ENCODE measurements at places on chromosomes 6 and 20.

DNA sequence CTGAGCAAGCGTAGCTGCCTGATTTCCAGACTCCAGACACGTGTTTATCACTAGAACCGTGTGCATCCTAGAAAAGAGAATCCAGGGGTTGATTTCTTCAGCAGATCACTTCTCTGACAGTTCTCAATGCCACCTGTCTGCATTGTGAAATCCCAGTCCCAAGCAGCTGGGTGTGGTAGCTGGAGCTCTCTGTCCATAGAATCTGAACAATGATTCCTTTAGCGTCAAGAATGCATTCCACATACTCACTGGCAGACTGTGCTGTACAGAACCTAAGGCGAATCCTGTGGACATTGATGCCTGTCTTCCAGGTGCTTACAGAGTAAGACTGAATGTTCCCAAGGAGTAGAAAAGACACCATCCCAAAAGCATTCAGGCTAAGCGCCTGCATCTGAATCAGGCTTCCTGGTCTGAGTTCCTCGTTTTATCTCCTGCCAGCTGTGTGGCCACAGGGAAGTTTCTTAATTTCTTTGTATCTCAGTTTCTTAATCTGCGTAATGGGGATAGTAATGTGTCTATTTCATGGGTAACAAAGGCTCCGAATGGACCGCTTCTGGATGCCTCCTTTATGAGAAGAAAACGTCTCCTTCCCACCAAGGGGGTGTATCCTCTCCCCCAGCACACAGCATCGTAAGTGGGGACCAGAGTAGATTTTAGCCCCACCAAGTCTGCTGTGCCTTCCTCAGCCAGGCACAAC is 10.4 kb upstream of the TRAF3IP2 start:
- no peak for DNase-seq

GRCh38 chr20:57090590-57091560 is 175.6 kb downstream of the BMP7 start:
- DNase-seq = no peak

DNA sequence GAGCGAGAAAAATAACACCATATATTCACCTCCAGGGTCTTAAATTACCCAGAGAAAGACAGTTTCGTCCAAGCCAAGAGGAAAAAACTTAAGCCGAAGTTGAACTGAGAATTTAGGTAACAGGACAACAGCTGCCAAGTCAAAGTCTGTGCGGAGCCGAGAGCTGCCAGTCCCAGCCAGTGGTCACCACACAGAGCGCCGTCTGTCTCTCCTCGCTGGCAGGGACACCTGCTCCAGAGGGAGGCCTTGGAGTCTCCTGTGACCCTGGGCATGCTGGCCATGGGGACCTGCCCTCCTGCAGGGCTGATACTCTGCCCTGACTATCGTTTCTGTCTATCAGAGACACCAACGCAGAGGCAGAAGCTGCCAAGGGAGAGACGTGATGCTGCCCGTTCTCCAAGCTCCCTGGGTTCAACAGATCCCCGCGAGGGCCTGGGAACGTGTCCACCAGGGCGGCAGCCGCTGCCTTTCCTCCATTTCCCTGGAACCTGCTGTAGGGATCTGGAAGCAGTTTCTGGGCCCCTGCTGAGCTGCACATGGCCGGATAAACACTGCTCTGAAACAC is 341.3 kb downstream of the SMOC2 start:
- DNase-seq = no peak

DNA sequence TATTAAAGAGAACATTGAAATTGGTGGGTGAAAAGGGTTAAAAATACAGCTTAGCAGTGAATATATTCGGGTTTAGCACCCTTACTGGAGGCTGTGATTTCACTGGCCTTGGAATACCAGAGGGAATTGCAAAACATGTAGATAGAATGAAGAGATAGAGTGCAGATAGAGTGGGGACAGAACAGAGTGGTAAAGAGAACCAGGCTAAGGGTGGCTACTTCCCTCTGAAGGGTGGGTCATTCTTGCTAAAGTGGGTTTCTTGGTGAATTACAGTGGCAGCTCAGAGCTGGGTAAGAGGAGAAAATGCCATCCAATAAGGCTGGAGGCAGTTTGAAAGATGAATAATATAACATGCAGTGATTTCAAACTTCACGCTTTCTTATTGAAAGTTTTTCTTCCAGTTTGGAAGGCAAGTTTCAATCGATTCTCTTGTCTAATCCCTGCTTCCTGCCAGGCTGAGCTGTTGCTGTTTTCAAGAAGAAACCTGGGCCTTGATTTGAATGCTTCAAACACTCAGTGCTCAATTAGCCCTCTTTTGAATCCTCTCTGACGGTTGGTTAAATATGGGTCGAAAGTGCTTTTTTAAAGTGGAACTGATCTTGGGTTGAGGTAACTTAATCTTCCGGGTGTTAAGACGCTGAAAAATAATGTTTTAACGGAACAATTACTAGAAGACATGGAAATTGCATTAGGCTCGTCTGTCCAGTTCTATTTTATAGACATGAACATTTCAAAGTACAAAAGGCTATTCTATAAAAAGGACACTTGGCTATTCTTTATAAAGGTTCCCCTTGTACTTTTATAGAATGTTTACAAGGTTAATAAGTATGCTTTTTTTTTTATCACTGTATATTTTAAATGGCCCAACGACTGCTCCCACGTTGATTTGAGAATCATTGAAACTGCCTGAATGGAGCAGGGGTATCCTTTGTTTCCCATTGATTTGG is 203.3 kb downstream of the BCAS1 start:
- DNase-seq = no peak

DNA sequence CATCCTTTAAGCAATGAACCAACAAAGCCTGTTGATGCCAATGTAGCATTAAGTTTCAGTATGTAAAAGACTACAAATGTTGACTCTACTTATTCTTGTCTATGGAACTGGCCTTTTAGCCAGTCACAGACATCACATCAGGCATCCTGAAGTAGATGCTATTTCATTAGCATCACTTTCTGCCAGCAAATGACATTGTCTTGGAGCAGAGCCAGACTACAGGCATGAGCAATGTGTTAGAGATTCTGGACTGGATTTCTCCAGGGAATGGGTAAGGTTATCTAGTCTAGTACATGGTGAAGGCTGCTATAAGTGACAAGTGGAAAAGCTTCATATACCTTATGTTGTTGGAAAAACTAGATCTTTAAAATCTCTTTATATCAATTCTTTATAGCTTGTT is 142.9 kb downstream of the ADGRB3 start:
- DNase-seq = no peak

DNA sequence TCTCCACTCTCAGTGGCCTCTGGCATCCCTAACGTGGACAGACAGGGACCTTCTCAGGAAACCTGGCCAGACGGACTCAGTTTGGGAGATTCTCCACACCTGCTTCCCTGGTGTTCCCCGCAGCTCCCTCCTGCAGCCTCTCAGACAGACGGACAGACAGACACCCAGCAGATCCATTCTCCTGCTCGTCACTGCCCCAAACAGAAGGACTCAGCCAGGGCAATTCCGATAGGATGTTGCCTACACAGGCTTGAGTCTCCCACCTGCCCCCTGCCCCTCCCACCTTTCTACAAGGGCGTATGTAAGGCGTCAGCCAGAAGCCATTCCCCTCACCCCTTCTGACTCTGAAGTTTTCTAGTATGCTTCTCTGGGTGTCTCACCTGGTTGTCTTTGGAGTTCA is 428 bp downstream of the CCM2L start:
- no peak for DNase-seq

DNA sequence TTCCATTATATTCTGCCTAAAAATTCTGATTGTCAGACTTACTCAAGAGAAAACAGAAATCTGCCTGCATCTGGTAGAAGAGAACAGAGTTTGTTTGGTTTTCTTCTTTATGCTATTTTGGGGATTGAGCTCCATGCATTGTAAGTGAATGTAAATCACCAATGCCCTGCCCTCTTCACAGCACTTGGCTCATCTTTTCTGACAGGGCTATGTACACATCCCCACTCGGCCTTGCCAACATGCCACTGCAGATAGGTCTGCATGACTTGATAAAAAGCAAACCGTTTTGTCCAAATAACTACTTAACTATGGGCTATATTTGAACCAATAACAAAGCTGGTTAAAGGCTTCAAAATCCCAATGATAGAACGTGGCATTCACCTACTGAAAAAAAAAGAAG is 117.7 kb downstream of the IBTK start:
- no peak for DNase-seq

DNA sequence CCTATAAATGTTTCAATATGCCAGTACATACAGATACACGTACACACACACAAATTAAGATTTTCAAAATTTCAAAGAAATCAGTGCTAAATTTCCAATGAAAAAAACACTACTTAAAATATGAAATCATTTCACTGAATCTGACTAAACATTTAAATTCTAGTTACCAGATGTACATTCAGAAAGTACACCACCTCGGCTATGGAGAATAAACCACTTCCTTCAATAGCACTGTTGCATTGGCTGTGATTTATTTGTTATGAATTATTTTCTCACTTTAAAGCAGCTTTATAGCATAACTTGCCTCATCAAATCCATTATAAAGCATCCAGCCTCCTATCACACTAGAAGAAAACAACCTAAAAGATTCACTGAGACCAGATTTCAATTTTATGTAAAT is 36.6 kb downstream of the HBS1L start:
- no peak for DNase-seq

DNA sequence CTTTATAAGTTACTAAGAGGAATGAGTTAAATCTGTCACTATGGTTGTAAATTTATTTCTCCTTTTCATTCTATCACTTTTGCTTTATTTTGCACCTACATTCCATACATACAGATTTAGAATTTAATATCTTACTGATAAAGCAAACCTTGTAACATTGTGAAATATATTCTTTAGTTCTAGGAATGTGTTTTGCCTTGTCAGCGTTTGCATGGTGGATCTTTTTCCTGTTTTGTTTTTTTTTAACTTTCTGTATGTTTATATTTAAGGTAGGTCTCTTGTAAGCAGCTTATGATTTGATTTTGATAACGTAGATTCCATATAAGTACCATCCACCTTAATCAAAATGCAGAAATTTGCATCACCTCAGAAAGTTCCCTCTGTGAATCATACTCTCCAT is 16.4 kb downstream of the RAB22A start:
- no peak for DNase-seq

DNA sequence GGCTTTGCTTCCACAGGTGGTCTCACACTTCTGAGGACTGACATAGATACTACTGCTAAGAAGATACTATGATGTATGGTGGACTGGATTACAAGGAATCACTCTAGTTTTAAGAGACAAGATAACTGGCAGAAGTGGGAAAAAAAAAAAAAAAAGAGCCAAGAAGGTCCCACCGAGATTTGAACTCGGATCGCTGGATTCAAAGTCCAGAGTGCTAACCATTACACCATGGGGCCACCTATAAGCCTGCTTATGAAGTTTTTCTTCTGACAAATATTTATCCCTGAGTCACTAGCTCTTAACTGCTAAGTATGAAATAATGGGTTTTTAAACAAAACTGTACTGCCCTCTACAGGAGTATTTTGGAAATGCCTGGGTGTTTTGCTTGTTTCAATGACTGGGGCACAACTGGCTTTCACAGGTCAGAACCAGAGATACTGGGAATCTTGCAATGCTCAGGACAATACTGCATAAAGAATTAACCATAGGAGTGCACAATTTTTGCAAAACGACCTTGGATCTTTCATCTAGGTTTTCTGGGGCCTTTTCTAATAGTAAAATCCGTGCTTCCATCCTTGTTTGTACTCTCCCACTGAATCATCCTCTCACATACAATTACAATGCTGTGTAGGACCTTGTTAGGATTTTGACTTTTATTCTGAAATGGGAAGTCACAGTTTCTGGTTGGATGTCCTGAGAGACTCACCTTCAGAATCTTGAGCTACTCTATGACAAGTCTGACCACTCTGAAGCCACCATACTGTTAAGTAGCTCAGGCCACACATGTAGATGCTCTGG is 116.3 kb downstream of the OR2B2 start:
- DNase-seq = peak; percentile 75
